ENCODE measurements at places on chromosomes 1 and 21.

DNA sequence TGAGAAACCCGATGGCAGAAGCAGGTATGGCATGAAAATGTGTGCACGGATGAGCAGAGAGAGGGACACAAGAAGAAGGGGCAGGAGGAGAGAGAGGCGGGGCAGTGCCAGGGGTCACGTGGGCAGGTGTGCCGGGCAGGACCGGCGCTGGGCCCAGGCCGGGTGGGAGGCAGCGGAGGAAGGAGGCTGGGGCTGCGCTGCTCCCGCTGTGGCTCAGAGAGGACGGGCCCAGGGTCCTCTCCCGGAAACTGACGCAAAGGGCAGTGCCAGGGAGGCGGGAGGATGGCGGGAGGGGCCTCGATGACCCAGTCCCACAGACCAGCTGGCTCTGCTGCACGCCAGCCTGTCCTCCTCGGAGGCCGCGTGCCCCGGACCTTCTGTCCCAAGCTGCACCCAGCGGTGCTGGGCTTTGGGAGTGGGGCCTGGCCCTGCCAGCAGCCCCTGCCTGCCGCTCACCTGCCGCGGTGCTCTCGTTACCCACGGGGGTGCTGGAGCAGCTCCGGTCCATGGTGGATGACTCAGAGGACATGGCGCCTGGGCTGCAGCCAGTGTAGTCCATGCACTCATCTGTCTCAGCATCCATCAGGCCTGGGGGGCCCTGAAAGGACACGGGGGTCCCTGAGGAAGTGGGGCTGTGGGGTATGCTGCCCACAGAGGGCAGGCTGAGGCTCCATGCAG lies 153.9 kb downstream of the CASZ1 start:
- DNase-seq: no peak

- DNase-seq: no peak
These were observed 53.1 kb downstream of the FOXO6 start for GRCh38 chr1:41414296-41414695.

GRCh38 chr1:93433407-93433961 lies 14.4 kb upstream of the FNBP1L start:
- DNase-seq: peak; percentile 69

DNA sequence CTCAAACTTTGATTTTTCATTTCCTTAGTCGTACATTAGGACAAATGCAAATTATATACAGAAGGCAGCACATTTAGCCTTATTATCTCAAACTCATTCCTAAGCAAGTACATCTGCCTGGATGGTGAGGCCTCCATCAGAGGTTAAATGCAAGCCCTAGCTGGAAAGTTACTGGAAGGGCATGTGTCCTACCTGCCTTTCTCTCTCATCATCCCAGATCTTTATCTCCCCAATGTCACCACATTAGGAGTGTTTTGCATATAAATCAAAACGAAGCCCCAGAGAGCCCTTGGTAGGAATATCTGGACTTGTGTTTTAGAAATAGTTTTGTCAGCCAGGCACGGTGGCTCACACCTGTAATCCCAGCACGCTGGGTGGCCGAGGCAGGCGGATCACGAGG lies 35.0 kb downstream of the APP start:
- DNase-seq: no peak

GRCh38 chr1:246566813-246567645 lies 773 bp downstream of the CNST start:
- peak; percentile 76 for DNase-seq

DNA sequence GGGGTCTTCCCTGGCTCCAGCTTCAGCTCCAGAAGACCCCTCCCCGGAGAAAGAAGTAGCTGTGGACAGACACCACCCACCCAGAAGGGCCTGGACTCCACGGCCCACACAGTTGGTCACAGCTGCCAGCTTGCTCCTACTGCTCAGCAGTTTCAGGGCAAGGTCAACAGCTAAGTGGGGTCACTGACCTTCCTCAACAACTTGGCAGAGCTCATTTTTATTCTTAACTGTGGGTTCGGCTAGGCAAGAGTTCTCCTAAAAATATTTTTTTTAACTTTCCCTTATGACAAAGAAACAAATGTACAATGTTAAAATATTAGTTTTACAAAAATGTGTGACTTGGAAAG lies 41.9 kb downstream of the CTNNBIP1 start:
- no peak for DNase-seq

DNA sequence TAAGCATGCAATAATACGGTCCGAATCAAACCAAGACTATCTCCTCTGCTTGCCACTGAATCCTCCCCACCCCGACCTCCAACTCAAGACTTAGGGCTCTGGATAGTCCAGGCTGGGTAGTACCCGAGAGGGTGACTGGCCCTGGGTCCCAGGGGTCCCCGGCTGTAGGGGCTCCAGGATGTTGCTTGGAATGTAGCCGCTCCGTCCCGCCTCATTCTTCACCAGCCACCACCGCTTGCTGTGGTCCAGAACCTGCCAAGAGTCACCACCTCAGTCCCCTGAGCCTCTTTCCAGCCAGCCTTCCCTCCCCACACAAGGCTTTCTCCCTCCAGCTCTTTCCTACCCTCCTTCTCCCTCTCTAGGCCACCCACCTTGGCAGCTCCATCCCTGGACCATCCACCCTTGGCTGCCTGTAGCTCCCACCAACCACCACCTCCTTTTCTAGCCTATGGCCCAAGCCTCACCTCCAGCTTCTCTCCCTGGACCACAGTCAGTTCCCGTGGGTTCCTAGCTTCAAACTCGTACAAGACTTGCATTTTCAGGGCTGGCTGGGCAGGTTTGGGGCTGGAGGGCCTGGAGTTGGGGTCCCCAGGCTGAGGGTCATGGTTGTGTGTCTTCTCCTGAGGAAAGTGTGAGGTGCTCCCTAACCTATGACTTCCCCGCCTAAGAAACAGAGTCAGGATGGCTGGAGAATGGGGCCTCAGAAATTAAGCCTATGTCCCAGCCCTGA lies 10.9 kb upstream of the GSTM3 start:
- DNase-seq: no peak

DNA sequence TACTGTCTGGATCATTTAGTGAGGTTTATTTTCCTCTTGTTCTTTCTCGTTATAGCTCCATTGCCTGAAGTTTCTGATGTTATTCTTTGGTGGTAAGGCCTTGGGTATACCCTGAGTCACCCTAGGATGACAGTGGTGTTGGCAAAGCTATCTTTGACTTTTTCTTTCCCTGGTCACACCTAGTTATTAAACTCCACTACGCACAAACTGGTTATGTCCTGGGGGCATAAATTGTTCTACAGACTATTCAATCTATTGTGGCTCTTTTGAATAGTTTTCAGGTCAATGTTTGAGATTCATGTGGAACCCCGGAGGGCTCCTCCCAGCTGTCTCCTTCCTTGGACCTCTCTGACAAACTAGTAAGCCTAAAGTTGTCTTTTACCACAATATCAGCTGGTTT lies 157.7 kb downstream of the SLC35F3 start:
- peak; percentile 9 for DNase-seq

DNA sequence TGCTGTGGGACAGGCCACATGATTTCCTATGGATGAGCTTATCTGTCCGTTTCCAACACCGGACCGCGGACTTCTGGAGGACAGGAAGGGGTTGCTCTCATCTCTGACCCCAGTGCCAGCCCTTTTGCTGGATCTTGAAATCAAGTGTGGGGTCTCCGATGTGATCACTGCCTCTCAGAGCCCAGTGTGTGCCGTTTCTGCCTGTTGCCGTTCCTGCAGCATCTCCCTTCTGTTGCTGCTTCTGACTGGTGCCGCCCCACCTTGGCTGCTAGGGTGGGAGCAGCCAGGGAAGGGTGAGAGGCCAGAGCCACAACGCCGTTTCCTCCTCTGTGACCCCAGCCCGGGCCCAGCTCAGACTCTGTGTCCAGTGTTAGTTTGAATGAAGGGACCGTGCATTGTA lies 67.3 kb upstream of the WNT4 start:
- no peak for DNase-seq

DNA sequence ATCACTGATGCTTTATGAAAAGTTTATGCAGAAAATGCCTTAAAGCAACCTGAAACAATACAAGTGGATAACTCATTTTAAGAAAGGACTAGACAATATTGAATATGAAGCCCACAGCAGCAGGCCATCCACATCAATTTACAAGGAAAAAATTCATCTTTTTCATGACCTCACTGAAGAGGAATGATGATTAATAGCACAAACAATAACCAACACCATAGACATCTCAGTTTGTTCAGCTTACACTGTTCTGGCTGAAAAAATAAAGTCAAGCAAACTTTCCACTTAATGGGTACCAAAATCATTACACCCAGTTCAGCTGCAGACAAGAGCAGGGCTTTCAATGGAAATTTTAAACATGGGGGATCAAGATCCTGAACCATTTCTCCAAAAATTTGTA lies 380.6 kb upstream of the NEGR1 start:
- DNase-seq: no peak

GRCh38 chr1:103220631-103221041 lies 112.3 kb upstream of the COL11A1 start:
- DNase-seq: peak; percentile 96

Data from renal cortical epithelial cell (primary cell).